Naive thymus-derived CD4-positive, alpha-beta T cell (primary cell): ENCODE measurements at places on chromosomes 12 and 14. TPM values are rescaled to one million over a fixed set of nuclear protein-coding genes. Genes with fewer than 3 reads are reported as not detected.

GRCh38 chr14:101133068-101133467 lies 229.5 kb upstream of the RTL1 start:
- no peak for DNase-seq

Gene HOXC10
- total RNA-seq, result not detected

DNA sequence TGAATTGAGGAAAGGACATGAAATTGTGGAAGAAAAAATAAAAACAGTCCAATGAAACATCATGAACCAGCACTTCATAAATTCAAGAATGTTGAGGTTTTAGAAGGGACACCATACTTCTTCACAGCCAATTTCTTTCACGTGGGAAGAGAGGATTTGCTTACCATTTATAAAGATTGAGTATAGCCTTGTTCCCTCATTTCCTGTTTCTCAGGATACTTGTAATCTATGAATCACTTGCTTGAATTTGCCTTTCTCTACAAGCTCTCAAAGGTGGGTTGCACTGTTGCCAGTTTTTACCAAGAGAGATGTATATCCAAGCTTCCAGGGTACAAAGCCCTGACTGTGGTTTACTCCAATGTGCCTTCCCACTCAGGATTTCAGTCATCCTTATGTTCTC lies 116.1 kb downstream of the DUSP6 start:
- DNase-seq, result no peak

GRCh38 chr12:101002696-101003419 lies 207.2 kb downstream of the SLC5A8 start:
- no peak for DNase-seq

Gene ARHGEF25
- total RNA-seq, result 0.70 and 1.6 TPM in 2 replicates

DNA sequence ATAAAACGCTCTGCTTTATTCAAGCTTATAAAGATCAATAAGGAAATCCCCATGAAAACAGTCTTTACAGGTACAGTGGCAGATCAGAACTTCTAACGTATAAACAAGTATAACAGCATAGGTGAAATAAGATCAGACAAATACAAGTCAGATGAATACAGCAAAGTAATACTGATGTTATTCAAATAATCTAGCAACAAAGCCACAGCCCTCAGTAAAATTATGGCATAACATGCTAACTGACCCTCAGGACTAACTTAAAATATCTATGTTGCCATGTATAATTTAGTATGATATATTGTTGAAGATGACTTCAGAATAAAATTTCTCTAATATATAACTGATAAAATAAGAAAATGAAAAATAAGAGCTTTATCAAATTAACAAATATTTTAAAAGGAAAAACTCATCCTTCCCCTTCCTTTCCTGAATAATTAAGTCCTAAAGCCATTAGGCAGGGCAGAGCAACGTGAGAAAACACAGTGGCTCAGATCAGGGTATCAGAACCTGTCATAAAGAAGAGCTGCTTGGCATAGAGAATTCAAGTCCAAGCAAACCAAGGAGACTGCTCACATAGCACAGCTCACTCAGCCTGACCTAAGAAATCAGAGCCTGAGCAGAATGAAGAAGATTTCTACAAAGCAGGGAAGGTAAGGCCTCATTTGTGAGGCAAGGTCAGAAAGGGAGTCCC lies 70.7 kb downstream of the PAWR start:
- DNase-seq, result no peak

DNA sequence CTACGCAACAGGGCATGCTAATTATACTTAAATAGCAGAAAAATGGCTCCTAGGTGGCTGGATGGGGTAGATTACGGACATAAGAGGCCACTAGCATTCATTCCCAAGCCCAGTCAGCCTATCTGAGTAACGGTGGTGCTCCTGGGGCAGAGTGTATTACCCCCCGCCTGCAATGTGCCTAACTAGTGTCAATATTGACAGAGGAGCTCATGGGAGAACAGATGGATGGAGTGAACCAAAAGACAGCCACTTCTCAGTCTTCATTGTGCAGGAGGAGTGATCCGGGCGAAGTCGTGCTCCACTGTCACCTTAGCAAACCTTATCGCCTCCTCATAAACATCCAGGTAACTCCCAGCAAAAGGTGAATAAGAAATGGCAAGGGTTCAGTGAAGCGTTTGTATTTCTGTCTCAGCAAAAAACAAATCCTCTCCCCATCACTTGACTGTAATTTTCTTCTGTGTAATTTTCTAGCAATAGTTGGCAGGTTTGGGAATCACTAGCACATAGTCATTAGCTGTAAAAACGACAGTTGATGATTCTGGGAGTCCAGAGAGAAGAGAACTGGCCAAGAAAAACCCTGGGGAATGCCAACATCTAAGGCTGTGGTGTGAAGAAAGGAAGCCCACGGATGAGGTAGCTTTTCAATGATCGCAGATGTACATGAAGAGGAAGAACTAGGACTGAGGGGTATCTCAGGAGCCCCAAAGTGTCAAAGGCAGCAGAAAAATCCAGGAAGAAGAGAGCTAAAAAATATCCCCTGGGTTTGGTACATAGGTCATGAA lies 126.6 kb upstream of the BCL2L14 start:
- DNase-seq, result no peak

- DNase-seq, result no peak
These were observed 106.1 kb downstream of the DPF3 start for GRCh38 chr14:72787841-72788240.

GRCh38 chr12:64595863-64596793 lies 14.2 kb upstream of the RASSF3 start:
- DNase-seq, result no peak

Gene KIF5A
- 1.0 TPM for total RNA-seq

- DNase-seq, result no peak
These were observed 1.3 kb downstream of the MYL6B start for GRCh38 chr12:56153678-56154065.

DNA sequence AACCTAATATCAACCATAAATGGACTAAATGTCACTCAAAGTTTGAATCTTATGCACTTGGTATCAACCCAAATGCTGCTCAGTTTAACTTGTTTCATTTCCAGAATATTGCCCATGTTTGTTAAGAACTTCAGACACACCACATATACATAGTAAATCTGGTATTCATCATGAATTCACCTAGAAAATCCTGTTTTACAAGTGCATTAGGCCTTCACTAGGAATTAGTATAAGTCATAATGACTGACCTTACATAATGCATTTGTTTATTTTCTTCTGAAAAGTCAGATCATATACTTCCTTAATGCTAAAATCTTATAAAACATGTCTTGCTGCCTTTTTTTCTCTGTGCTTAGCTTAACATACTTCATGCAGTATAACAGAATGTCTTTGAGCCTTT lies 66.1 kb downstream of the ABCD2 start:
- no peak for DNase-seq

GRCh38 chr14:81868172-81868571 lies 334.5 kb upstream of the SEL1L start:
- DNase-seq, result no peak

GRCh38 chr14:51242545-51243490 lies 2.8 kb downstream of the TMX1 start:
- no peak for DNase-seq

- peak; percentile 88 for DNase-seq
These were observed at the start of gene DAAM1 for GRCh38 chr14:59188461-59189090. Gene DAAM1, plus strand, starts transcription at chr14:59188667. Its CDS starts 74,811 bp downstream, at chr14:59263478.

DNA sequence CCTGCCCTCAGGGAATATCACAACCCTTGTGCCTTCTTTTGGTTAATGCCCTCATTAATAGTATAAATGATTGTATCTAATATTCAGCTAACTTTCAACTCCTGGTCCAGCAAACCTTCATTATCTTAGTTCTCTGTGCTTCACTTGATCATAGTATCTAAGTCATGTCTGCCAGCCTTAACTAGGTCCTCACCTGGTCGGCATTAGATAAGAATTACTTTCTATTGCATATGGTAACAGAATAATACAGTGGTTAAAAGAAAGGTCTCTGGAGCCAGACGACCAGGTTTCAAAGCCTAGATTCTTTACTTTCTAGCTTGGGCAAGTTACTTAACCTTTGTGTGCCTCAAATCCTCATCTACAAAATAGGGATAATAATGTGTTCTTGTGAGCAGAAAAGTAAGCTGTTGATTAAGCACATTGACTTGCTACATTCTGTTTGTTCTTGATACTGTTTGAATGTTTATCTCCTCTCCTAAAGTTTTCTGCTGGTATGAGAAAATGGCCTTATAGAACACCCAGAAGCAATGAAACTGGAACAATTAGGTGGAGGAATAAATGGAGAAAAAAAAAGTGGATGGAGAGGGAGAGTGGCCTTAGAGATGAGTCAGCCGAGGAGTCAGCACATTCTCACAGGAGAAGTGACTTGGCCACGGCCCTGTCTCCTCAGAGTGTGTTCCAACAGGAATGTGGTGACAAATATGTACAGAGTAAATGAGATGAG lies 176.1 kb downstream of the SLC25A21 start:
- DNase-seq, result no peak

Gene KRT73
- total RNA-seq, result 1.0 and 1.3 TPM in 2 replicates

Gene SLC41A2
- total RNA-seq, result 2.0 TPM

- no peak for DNase-seq
These were observed 28.8 kb downstream of the CLEC1A start for GRCh38 chr12:10069976-10070375.

DNA sequence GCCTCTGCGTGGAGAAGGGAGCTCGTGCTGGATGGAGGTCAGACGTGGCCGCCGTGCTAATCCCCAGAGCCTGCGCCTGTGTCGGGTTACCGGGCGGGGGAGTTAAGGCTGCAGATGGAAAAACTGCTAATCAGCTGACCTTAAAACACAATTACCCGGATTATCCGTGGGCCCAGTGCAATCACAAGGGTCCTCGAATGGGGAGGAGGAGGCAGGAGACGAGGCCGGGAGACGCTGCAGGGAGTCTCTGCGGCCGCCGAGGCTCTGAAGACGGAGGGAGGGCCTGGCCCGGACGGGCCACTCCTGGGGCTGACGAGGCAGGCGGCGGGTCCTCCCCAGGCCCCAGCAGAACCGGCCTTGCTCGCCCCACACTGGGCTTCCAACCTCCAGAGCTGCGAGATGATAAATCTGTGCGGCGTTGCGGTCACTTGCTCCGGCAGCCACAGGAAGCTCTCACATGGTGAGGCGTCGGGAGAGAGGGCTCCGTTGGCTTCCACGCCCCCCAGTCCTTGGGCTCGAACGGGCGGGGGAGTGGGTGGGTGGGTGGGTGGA lies 32.9 kb upstream of the FBRSL1 start:
- no peak for DNase-seq

DNA sequence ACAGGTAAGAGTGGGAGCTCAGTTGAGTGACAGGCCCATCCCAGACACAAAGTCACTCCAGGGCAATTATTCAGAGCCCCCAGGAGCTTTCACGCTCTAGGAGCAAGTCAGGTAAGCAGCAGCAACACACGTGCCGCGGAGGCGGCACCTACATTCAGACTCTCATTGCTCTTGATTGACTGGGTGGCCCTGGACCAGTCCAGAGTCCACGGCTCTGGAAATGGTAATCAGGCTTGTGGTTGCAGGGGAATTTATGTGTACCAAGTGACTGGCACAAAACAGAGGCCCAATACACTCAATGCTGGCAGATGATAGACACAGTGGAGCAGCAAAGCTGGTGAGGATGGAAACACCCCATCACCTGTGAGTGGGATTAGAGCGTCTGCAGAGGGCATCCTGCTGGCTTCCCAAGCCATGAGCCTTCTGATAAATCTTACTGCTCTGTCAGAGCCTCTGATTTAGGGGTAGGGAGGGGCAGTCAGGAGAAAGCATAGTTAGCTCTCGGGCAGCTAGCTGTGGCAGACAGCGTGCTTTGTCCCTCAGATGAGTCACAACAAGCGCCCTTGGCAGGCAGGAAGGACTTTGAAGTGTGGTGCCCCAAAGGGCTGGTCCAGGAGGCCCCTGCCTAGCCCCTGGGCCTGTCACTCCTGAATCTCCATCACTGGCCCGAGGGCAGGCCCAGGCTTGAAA lies 344.7 kb downstream of the CACNA1C start:
- DNase-seq, result no peak

GRCh38 chr12:85356596-85357385 lies 76.8 kb downstream of the ALX1 start:
- DNase-seq, result no peak

- DNase-seq, result no peak
These were observed 50.9 kb upstream of the E2F7 start for GRCh38 chr12:77116277-77116676.

- DNase-seq, result no peak
These were observed 13.4 kb upstream of the NIN start for GRCh38 chr14:50844391-50844790.

Gene OR9K2
- not detected for total RNA-seq

- no peak for DNase-seq
These were observed 509.6 kb upstream of the USP15 start for GRCh38 chr12:61750604-61751003.

GRCh38 chr12:75937486-75937885 lies 94.1 kb downstream of the PHLDA1 start:
- no peak for DNase-seq

DNA sequence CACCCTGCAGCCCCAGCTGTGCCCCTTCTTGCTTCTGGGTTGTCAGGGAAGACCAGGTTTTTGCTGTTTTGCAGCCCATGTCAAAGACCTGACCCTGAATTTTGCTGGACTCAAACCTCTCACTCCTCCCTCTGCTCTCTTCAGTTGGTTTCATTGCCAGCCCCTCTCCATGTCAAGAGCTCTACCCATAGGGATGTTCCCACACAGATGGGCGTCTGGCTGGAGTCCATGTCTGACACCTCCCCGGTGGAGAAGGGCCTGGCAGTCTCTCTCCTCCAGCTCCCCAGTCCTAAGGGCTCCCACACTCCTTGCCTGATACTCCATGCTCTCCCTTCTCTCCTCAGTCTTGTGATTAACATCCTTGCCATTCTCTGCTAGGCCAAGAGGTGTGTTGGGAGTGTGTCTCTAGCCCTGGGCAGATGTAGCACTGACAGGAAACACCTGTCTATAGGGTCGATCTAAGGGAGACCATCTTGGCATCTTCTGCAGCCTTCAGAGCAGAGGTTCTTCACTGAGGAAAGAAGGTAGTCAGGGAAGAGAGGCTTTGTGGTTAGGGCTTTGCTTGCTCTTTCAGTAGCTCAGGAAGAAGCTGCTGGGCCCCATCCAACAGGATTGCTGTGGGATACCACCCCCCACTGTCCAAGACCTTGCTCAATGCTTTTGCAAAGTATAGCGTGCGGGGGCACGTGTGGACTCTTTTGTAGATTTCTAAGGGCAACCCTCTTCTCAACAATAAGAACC lies 4.7 kb downstream of the ASIC1 start:
- DNase-seq, result no peak

GRCh38 chr12:107318806-107319532 lies 225.6 kb upstream of the CRY1 start:
- DNase-seq, result no peak
